ENCODE measurements at places on chromosomes 6 and 20. TPM values are rescaled to one million over a fixed set of nuclear protein-coding genes. Genes with fewer than 3 reads are reported as not detected.
A peak's percentile ranks its signal among the peaks of the same experiment; 100 is the strongest.

- DNase-seq: no peak
- no peak overlapping the region for H3K4me3 ChIP-seq
- H3K36me3 ChIP-seq: no peaks in the 10 kb centered on the region
- no peak overlapping the region for H3K27ac ChIP-seq
- H3K4me1 ChIP-seq: peaks cover 3% of the 10 kb centered on the region
- peaks cover 4% of the 10 kb centered on the region for H3K27me3 ChIP-seq
Observed at GRCh38 chr20:3464166-3464565, 6.7 kb upstream of the ATRN start.

- no peak for DNase-seq
- no peaks in the 10 kb centered on the region for H3K36me3 ChIP-seq
- no peak overlapping the region for H3K4me3 ChIP-seq
- H3K4me1 ChIP-seq: peaks cover 9% of the 10 kb centered on the region
- no peaks in the 10 kb centered on the region for H3K27me3 ChIP-seq
Observed at GRCh38 chr20:50305636-50306477, 115.2 kb downstream of the CEBPB start.

GRCh38 chr6:27893836-27894807 lies 18.1 kb downstream of the OR2B2 start:
- no peaks in the 10 kb centered on the region for H3K27me3 ChIP-seq
- no peak for DNase-seq
- peak overlapping the region; percentile 94 for H3K4me3 ChIP-seq
- H3K36me3 ChIP-seq: no peaks in the 10 kb centered on the region
- H3K4me1 ChIP-seq: peaks cover 2% of the 10 kb centered on the region

- no peak for DNase-seq
- no peaks in the 10 kb centered on the region for H3K4me1 ChIP-seq
- H3K4me3 ChIP-seq: no peak overlapping the region
- H3K27ac ChIP-seq: no peak overlapping the region
- peaks cover 1% of the 10 kb centered on the region for H3K27me3 ChIP-seq
Observed at GRCh38 chr6:136890986-136891385, 31.1 kb upstream of the SLC35D3 start.

Gene HSPA1B
- total RNA-seq: 76.6 TPM

DNA sequence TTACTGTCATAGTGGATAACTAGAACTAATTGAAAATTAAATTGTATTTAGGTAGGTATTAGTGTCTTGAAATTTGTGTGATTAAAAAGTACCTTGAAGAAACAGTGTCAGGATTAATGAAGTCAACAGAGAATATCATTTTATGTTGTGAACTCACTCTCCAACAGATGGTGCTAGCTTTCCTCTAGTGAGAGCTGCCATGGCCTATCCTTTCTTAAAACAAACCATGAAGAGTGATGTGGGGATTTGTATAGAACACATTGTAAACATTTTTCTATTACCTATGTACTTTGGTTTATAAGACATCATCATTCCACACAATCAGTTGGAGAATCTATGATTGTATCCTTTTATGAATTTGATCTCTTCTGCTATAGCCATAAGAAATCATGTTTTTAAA lies 4.8 kb upstream of the SRSF12 start:
- H3K4me1 ChIP-seq: no peaks in the 10 kb centered on the region
- H3K27me3 ChIP-seq: peaks cover 15% of the 10 kb centered on the region
- H3K4me3 ChIP-seq: no peak overlapping the region
- no peak for DNase-seq
- H3K27ac ChIP-seq: no peak overlapping the region

Gene DUSP15
- total RNA-seq: 1.0 TPM

GRCh38 chr6:56691814-56692213 lies 49.1 kb upstream of the DST start:
- H3K27me3 ChIP-seq: no peaks in the 10 kb centered on the region
- no peak for DNase-seq
- H3K4me1 ChIP-seq: no peaks in the 10 kb centered on the region

Gene CST2
- not detected for total RNA-seq

Gene EPHA7
- 6.8 TPM for total RNA-seq

Gene SMOC2
- total RNA-seq: 7.7 TPM

- peak; percentile 29 for DNase-seq
- no peaks in the 10 kb centered on the region for H3K27me3 ChIP-seq
- H3K27ac ChIP-seq: no peak overlapping the region
- H3K4me3 ChIP-seq: no peak overlapping the region
- peaks cover 22% of the 10 kb centered on the region for H3K4me1 ChIP-seq
Observed at GRCh38 chr20:38338849-38339520, 7.3 kb upstream of the LBP start.

DNA sequence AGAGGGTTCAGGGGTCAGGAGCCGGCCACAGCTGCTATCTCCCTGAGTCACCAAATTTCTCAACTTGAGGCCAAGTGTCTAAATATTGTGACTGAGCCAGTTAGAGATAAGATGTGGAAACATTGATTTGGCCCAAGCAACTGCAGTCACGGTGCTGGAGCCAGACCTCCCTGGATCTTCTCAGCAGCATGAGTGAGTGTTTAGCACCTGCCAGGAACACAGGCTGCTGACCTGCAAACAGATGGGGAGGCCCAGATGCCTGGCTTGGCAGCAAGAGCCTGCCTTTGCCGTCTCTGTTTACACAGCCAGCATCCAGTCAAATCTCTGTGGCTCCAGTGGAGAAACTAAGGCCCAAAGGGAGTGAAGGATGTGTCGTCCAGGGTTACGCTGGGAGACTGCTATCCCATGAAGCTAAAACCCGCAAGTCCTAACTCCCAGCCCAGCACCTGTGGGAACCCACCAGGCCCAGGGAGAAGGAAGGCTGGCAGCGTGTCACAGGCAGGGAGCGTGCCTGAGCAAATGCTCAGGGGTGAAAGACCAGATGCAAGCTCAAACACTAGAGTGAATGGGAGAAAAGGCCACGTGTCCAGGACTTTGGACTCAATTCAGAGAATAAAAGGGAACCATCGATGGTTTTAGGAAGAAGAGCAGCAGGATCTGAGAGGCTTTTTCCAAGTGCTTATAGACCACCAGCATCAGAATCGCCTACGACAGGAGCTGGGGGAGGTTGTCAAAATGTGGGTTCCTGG lies 15.9 kb upstream of the PTGIS start:
- H3K27ac ChIP-seq: no peak overlapping the region
- no peak overlapping the region for H3K4me3 ChIP-seq
- no peaks in the 10 kb centered on the region for H3K27me3 ChIP-seq
- DNase-seq: no peak
- no peaks in the 10 kb centered on the region for H3K36me3 ChIP-seq
- peaks cover 2% of the 10 kb centered on the region for H3K4me1 ChIP-seq

- no peak overlapping the region for H3K4me3 ChIP-seq
- H3K36me3 ChIP-seq: no peaks in the 10 kb centered on the region
- H3K27ac ChIP-seq: no peak overlapping the region
- H3K27me3 ChIP-seq: no peaks in the 10 kb centered on the region
Observed at GRCh38 chr20:58497724-58498469, 17.3 kb downstream of the APCDD1L start.

Gene CST7
- total RNA-seq: not detected
